ENCODE measurements at places on chromosomes 1 and 21.
A peak's percentile ranks its signal among the peaks of the same experiment; 100 is the strongest.

GRCh38 chr1:170445096-170445495 lies 86.9 kb upstream of the GORAB start:
- DNase-seq: no peak

- DNase-seq: peak; percentile 86
Measured at GRCh38 chr1:159923203-159924024, 1.9 kb downstream of the TAGLN2 start.

- no peak for DNase-seq
Measured at GRCh38 chr1:59078866-59079265, 218.0 kb upstream of the FGGY start.

DNA sequence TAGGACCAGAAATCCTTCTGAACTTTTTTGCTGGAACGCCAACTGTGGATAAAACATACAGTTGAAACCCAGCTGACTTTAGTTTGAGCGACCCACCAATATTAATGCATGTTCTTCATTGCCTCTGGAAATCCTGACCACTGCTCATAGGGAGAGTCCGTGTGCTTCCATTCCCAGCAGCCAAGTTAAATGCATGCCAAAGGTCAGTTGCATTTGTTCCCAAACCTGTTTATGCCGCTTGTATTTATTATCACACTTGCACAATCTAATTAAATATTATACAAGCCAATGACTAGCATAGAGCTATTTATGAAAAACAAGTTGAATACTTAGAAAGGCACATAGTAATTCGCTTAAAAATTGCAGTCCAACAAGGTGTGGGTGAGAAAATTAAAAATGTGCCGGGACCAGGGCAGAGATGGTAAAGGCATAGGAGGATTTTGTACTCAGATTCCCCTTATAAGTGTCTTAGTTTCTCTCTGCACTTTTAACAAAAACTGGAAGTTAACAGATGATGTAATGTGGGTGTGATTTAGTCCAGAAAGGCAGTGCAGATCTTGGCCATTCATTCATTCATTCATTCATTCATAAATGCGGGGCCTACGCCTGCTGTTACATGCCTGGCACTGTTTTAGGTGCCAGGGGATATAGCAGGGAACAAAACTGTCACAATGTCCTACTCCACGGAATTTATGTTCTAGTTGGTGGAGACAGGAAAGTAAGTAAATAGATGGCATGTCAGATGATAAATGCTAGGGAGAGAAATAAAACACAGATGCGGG lies 99.7 kb downstream of the PRDM2 start:
- no peak for DNase-seq

GRCh38 chr1:118190561-118190960 lies 5.5 kb upstream of the SPAG17 start:
- no peak for DNase-seq

DNA sequence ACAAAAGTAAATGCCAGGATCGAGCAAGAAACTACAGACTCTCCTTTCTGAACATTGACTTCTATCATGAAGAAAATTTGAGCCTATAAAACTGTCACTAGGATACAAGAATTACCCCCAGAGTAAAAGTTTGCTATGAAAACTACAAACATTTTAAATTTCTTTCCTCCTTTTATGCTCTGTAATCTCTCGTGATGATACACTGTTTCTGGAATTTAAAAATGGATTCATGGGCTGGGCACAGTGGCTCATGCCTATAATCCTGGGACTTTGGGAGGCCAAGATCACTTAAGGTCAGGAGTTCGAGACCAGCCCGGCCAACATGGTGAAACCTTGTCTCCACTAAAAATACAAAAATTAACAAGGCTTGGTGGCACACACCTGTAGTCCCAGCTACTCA lies 181.3 kb downstream of the ZNF281 start:
- DNase-seq: no peak

DNA sequence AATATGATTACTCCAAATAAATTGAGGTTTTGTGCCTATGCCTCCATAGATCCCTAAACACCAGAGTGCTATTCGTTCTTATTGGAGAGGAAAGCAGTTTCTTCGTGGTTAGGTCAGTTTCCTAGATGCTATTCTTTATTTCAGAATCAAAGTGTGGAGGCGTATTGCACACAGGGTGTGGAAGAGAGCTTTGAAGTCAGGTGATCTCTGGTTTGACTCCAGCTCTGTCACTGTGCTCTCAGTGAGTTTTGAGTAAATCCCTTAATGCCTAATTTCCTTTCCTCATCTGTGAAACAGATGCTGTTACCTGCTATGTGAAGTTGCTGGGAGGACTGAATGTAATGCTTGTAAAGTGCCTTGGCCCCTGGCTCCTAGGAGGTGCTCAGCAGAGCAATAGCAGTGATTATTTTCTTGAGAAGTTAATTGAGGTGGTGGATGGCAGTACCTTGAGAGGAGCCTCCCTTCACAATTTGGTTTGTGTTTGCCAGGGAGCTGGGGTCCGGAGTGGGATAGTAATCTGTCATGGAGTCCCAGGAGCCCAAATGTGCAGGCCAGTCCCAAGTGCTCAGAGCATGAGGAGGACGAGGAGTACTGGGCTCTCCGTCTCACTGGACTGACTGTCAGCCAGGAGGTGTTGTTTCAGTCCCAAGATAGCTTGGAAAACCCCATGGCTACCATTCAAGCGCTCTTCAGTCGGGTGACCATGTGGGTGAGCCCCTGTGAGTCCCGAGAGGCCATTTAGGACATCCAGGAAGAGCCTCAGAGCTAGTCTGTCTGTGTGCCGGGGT lies 14.9 kb downstream of the NTPCR start:
- DNase-seq: no peak

GRCh38 chr1:186605762-186606350 lies 74.4 kb downstream of the PTGS2 start:
- peak; percentile 20 for DNase-seq

GRCh38 chr1:39825432-39825941 lies 36.8 kb upstream of the BMP8B start:
- no peak for DNase-seq

DNA sequence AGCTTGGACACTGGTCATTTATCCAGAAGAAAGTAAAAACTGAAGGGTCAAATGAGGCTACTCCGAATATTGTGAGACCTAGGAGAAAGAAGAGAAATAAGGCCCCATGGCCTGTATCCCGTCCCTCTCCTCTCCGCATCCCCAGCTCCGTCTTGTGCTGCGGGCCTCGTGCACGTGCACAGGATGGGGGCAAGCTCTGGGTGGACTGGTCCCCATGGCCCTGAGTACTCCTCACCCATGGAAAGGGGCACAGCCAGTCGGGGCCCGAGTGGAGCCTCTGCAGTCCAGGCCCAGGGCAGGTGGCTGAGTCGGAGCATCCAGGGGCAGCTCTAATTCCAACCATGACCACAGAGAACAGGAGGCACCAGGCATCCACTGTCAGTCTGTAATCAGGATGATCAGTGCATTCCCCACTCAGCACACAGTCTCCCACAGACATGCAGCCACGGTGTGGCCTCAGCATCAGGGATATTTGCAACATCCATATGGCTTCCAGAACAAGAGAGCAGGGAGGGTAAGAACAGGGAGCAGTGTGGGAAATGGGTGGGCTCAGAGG lies 12.5 kb upstream of the OLIG1 start:
- DNase-seq: no peak

DNA sequence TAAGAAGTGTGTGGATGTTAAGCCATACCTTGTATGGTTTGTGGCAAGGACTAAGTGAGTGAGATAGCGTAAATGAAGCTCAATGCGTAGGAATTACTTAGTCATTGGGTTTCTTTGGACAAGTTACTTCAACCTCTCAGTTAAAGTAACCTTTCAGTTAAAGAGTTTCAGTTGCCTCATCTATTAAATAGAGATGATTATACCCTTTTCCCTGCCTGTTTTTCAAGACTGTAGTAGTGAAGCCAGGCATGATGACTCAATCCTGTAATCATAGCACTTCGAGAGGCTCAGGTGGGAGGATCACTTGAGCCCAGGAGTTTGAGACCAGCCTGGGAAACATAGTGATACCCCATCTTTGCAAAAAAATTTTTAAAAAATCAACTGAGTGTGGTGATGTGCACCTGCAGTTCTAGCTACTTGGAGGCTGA lies 6.3 kb downstream of the ZMPSTE24 start:
- DNase-seq: no peak

DNA sequence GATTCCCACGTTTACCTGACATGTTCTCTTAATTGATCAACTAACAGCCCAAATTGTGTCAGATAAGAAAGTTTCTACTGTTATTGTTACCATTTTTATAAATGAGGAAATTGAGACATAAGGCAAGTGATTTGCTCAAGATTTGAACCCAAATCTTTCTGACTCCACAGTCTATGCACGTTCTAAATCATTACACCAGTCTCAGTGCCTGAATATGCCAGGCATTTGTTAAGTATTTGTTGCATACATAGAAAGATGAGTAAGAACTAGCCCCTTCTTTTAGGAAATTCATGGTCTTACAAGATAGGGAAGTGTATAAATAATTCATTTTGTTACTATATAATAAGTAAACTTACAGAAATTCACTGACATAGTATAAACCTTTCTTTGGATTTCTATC lies 7.1 kb upstream of the CD101 start:
- no peak for DNase-seq

GRCh38 chr1:233010146-233010545 lies 59.7 kb downstream of the NTPCR start:
- no peak for DNase-seq

DNA sequence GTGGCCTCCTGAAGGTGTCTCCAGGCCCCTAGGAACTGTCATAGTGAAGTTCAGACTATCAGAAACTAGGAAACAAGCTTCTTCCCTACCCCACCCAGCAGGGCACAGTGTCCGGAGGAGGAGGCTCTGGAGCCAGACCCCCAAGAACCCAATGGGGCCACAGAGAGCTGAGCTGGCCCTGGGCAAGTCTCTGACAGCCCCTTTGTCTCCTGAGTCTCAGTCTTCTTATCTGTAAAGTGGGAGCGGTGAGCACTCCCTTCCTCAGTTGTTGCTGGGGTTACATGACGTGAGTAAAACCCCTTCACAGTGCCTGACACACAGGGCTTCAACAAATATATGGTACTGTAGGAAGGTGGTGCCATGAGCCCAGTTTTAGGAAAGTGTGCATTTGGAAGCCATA lies 675.8 kb downstream of the MATN1 start:
- no peak for DNase-seq

DNA sequence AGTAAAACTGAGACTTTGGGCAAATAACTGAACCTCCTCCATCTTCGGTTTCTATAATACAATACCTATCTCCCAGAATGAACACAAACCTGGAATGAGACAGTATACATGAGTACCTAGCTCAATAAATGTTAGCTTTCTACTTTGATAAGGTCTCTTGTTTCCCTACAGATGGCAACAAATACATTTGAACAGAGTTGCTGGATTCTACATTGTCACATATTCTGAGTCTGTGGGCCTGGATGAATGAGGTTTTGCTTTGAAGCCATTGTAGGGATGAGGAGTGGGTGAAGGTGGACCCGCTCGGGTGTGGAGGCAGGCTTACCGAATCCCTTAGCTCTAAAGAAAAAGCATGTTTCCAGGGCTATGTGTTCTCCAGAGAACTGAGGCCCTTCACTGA lies 13.9 kb upstream of the FYB2 start:
- no peak for DNase-seq

DNA sequence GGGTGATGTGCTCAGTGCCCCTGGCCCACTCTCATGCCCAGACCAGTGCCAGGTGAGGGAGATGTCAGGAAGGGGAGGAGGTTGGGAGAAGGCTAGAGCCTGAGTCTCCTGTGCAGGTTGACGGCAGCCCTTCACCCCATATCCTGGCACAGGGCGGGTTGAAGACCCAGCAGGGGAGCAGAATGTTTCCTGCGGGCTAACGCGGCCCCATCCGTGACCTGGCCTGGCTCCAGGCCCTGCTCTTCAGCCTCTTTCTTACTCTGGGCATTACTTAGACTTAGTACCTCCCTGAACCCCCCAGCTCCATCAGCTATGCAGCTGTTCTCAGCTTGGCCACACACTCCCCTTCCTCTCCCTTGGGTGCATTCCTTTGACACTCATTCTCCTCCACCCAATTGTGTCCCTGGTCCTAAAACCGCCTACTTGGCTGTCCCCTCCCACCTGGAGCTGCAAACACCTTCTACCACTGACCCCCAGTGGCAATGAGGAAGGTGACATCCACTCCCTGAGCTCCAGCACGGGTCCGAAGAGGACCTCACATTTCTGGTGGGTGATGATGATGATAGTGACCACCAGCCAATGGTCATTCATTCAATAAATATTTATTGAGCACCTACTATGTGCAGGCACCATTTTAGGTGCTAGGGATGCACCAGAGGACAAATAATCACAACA lies 179.0 kb downstream of the PTPRU start:
- DNase-seq: no peak

GRCh38 chr1:84506729-84507453 lies 510 bp upstream of the GNG5 start:
- DNase-seq: no peak

GRCh38 chr1:190129366-190129765 lies 348.3 kb downstream of the BRINP3 start:
- no peak for DNase-seq

DNA sequence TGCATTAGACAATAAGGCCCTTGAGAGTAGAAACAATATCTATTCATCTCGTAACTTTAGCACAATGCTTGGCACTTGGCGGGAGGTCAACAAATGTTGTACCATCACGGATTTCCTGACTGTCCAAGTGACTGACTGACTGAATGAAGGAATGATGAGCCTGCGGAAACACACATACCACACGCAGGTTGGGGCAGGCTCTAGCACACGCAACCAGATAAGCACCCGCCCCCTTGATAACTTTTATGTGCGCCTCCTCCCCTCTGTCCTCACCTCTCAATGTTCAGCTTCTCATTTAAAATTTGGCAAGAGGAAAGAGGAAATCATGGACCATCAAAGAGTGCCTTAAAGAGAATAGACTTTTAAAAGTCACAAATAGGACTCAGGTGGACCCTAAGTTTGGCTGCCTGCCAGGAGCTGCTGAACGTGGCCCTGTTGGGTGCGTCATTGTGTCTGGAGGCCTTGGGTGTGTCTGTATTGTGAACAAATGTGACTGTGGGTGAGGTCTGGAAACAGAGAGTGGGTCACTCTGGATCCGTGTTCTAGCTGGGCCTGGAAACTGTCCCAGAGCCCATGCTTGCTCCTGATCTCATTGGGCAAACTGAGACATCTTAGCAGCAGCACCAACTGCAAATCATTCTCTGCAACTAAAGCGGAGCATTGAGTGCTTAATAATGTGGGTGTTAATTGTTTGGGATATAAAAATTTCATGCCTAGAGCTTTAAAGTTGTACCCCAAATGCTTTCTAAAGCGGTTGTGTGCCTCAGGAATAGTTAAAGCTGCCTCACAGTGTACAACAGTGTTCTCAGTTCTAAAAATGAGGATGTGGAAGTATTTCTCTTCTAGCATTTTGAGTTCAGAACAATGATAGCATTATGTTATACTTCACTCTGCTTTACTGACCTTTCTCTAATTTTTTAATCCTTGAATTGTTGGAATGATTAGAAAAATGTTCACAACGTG lies 47.6 kb upstream of the ABCG1 start:
- DNase-seq: no peak

All from stimulated activated naive CD8-positive, alpha-beta T cell treated with anti-CD3 and anti-CD28 coated beads, Interleukin-15, Interleukin-2, amounts not matched to agents 100 U/mL and 50 U/mL, for 24 hours (primary cell).